Kidney epithelial cell (primary cell): ENCODE measurements at places on chromosomes 1 and 21. TPM values are rescaled to one million over a fixed set of nuclear protein-coding genes. Genes with fewer than 3 reads are reported as not detected.

The TNFAIP8L2 gene
- not detected in 2 replicates for total RNA-seq

The STK40 gene
- 35.6 and 37.4 TPM in 2 replicates for total RNA-seq

The NRAS gene
- total RNA-seq: 74.3 and 85.1 TPM in 2 replicates

The CHI3L2 gene
- 3.2 and 7.5 TPM in 2 replicates for total RNA-seq

The CD244 gene
- total RNA-seq: not detected in 2 replicates

The SRP9 gene
- total RNA-seq: 316 and 344 TPM in 2 replicates

The SDC3 gene
- total RNA-seq: 36.4 and 49.0 TPM in 2 replicates

The FCRL6 gene
- not detected in 2 replicates for total RNA-seq

The SUMO3 gene
- 60.9 and 61.7 TPM in 2 replicates for total RNA-seq

The CFAP126 gene
- not detected in 2 replicates for total RNA-seq

The DPYD gene
- total RNA-seq: 1.4 and 1.6 TPM in 2 replicates

The KCNJ9 gene
- not detected in 2 replicates for total RNA-seq

The FCRL1 gene
- not detected in 2 replicates for total RNA-seq

The CFAP45 gene
- 0.21 and 2.0 TPM in 2 replicates for total RNA-seq

The THEM5 gene
- not detected in 2 replicates for total RNA-seq

The PPIAL4G gene
- not detected in 2 replicates for total RNA-seq

The ANGPTL7 gene
- not detected in 2 replicates for total RNA-seq

The SLFNL1 gene
- total RNA-seq: 0.41 TPM in 1 of 2 replicates, not detected in the other

The CSRP1 gene
- 784 and 823 TPM in 2 replicates for total RNA-seq

The LENEP gene
- total RNA-seq: 1.6 TPM in 1 of 2 replicates, not detected in the other

The MIXL1 gene
- total RNA-seq: 0.41 and 0.67 TPM in 2 replicates
